Renal pelvis (tissue), 12 donors: ENCODE measurements at places on chromosomes 2 and 18.
A peak's percentile ranks its signal among the peaks of the same experiment; 100 is the strongest.

- no peak for DNase-seq
These were observed 852.8 kb upstream of the ACVR2A start for GRCh38 chr2:146992057-146992456.

DNA sequence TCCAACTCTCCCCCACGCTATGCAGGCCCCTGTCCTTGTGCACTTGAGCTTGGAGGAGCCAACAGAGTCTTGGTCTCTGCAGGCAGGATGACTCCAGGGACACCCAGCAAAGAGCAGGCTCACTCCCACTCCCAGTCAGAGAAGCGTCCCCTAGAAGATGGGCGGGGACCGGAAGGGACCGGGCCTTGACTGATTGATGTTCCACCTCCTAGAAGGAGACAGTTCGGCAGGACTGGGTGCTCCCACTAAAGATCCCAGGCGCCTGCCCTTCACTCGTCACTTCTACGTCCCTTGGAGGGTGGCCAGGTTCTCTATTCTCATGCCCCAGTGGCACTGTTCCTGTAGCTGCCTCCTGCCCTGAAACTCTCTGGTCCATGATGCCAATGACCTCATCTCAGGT lies 3.2 kb upstream of the SP100 start:
- DNase-seq: no peak

DNA sequence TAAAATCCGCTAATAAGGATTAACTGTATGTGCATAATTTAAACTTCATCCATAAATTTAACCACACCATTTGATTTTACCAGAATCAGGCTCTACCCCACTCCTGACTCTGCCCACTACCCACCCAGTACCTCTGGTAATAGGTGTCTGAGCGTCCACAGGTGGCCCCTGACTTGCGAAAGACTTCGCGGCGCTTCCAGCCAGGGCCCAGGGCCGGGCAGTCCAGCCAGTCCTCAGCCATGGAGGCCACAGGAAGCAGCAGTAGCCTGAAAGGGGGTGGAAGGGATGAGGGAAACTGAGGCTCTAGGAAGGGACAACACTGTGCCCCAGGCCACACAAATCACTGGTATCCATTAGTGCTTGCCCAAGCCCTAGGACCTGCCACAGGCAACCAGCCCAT lies 1.6 kb downstream of the MBD1 start:
- DNase-seq: no peak

DNA sequence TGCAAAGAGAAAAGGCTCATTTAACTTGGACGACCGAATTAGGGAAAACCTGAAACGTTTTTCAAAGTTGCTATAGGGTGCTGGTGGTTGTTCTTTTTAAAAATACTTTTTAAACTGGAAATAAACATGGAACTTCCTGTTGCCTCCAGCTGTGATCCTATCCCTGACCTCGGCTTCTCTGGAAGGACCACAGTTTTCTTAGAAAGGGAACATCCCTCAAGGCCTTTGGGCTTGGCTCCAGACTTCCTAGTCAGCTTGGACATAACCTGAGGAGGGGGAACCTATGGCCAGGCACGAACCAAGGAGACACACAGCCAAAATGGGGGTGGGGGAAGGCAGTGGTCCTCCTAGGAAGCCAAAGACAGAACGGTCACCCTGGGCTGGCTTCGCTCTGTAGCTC lies 57.7 kb downstream of the CENPO start:
- peak; percentile 31 for DNase-seq

- DNase-seq: no peak
These were observed 27.5 kb upstream of the HPCAL1 start for GRCh38 chr2:10274983-10275802.
